ENCODE measurements at places on chromosomes 5 and 9.

DNA sequence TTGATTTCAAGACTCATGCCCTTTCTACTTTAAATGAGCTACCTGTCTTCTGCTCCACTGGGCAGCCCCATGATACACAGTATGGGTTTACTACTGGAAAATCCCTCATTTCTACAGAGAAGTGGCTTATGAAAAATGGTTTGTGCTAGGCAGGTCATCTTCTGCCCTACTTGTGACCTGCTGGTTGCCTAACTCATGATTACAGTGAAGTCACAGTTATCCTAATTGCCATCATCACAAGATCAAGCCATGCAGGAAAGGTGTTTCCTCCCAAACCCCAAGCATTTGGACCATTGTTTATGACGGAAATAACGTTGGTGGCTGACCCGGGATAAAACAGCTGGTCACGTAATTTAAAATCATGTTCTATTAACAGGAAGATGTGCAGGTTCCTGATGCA lies 330.6 kb downstream of the ACTL7B start:
- DNase-seq: no peak

GRCh38 chr5:150177721-150178120 lies 11.1 kb downstream of the CDX1 start:
- DNase-seq: no peak

- DNase-seq: no peak
Observed at GRCh38 chr5:44942524-44943001, 133.8 kb downstream of the MRPS30 start.

- DNase-seq: no peak
Observed at GRCh38 chr9:124795881-124796431, 19.0 kb downstream of the OLFML2A start.

DNA sequence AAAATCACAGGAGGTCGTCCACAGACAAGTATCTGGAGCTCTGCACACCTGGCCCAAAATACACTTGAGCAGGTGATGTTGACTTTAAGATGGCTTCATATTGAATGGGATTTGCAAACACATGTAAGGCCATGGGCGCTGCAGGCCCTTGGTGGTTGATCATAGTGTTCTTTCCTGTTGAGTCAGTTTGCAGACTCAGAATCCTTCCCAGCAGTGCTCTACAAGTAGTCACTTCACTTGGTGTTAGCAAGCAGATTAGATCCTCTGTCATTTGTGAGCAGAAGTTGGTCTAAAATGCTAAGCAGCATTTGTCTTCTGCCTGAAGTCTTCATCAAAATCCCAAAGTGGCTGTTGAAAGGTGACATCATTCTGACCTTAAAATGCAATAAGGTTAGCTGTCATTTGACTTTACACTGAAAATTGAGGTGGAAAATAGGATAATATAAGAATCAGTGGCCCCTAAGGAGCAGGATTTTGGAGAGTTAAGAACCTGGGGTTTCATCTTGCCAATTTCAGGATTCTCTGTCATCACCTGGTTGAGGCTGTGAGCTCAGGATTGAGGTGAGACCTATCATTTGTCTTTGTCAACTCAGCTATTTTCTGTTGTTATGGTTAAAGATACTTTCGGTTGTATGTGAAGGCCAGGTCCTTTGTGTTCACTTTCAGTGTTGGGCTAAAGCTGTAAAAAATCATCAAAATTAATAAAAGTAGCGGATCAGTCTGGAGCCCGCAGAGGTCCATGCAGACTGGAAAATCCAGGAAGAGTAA lies 114.5 kb downstream of the LRRC70 start:
- no peak for DNase-seq

DNA sequence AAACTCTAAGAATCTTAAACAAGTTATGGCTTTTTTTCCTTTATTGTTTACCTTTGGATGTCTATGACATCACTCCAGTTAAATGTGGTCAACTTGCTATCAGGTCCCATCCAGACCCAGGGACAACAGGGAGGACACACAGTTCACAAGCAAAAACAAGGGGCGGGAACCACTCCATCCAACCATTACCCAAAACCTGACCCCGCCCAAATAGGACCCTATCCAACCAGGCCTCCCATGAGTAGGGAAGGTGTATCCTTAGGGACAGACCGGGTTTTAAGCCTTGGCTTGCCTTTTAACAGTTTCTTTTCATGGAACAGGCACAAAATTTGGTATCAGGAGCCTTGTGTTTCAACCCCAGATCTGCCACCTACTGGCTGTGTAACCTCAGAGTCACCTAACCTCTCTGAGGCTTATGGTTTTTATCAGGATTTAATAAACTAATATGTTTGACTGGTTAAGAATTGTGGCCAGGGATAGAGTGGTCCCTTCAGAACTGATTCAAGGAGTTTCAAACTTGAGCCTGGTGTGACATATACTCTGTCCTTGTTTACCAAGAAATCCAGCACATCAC lies 127.7 kb upstream of the RAD23B start:
- DNase-seq: no peak

Data from NCI-H1417 treated with DMSO at 0.1 percent for 48 hours (cell line).